ENCODE measurements at places on chromosomes 5 and 9. TPM values are rescaled to one million over a fixed set of nuclear protein-coding genes. Genes with fewer than 3 reads are reported as not detected.

- DNase-seq = no peak
Observed at GRCh38 chr5:151345187-151345807, 2.1 kb downstream of the SLC36A2 start.

DNA sequence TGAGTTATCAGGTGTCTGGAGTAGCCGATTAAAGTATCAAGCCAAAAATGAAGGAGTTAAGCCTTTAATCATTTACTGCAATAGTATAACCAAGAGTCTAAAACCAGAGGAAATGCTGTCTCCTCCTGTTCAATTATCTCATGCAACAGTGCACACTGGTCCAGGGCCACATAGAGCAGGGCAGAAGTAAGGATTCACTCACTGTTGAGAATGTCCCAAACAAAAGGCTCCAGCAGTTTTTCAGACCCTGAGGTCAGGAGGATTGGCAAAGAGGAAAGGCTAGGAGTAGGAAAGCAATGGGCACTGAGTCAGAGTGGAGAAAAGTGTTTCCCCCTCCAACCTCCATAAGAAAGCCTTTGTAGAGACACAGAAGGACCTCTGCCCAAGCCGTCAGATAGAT lies 168.2 kb downstream of the RNF180 start:
- DNase-seq = no peak

- no peak for DNase-seq
Observed at GRCh38 chr5:148401604-148402003, 17.8 kb downstream of the FBXO38 start.

GRCh38 chr9:77833561-77834429 lies 185.7 kb upstream of the GNA14 start:
- DNase-seq = no peak

- DNase-seq = peak; percentile 28
Observed at GRCh38 chr5:176366232-176366894, 1.1 kb downstream of the ARL10 start.

Gene PCA3
- total RNA-seq = 0.07 TPM
